NCI-H1417 treated with DMSO at 0.1 percent for 48 hours (cell line): ENCODE measurements at places on chromosomes 2 and 18.

DNA sequence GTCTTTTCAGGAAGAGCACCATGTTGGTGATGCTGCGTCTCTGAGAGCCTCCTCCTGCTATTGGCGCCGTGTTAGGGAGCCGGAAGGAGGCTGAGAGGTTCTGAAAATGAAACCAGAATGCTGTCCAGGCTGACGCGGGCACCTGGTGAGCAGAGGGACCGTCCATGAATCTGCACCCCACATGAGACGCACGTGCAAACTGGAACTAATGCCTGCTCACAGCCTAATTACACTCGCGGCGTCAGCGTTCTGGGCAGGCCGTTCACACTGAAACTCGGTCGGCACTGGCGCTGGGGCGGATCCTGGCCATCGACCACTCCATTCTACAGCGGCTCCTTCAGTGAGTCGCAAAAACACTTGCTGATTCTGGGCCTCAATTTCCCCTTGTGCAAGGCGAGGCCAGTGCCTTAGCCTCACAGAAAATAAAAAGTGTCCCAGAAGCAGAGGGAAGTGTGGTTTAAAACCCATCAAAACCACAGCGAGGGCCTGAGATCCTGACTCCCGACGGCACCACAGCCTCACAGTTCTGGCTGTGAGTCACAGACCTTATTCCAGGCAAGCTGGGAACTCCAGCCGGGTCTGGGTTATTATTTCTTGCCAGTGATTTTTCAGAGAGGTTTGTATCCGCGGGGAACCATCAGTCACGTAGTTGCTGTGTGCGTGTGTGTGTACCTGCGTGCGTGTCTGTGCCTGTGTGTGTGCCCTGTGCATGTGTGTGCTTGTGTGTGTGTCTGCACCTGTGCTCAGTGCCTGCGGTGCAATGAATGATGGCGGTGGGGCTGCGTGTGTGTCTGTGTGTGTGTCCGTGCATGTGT lies 49.1 kb upstream of the CTDP1 start:
- DNase-seq: no peak

GRCh38 chr18:63606526-63606925 lies 19.4 kb downstream of the SERPINB13 start:
- no peak for DNase-seq

DNA sequence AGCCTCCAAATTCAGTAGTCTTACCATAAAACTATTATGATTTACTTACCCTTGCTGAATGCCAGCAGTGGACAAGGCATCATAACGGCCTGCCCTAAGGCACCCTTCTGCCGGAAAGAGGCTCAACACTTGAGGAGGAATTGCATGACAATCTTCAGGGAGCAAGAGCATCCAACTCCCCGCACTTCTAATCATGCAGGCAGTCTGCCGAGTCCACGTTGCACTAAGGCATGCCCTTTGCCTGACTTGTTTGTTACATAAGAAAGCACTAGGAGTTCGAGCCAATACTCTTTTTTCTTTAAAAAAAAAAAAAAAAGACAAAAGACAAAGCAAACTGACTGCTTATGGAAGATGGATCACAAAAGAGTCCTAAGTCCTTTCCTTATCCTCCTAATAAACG lies 17.9 kb upstream of the SPTBN1 start:
- no peak for DNase-seq

DNA sequence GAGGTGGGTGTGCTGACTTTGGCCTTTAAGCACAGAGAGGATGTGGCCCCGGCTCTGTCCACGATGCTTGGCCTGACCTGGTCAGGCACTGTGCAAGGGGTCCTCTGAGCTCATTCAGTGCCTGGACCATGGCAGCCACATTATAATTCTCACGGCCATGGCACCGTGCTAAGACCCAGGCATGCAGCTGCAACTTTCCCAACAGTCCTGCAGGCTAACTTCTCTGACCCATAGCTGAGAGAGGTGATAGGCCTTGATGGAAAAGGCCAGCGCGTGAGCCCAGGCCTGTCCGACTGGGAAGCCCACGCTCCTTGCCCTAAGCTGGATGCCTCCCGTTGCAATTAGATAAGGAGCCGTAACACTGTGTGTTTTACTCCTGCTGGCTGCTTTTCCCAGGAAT lies 99.9 kb downstream of the TFCP2L1 start:
- DNase-seq: no peak

DNA sequence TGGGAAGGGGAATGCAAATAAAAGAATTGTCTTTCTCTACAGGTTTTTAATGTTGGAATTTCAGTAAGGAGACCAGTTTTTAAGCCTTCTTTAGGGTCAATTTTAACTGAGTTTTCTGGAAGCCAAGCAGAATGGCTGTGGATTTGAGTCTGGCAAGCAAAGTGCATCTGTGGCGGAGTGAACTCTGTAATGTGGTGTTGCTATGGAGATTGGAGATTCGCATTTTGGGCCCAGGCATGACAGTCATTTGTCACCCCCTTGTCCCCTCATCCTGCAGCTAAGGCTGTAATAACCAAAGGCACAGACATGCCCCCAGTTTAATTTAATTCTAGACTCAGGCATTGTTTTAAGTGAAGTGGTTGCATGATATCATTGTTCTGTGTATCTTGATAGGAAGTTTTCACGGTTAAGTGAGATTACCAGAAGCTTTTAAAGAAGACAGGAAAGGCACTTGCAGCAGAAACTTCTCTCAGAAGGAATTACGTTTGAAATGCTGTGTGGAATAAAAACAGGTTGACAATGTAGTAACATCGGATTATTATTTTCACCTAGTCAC lies 30.6 kb downstream of the ARMC9 start:
- no peak for DNase-seq
